Left lung (tissue), 14 donors: ENCODE measurements at places on chromosomes 16 and 17. TPM values are rescaled to one million over a fixed set of nuclear protein-coding genes. Genes with fewer than 3 reads are reported as not detected.

UMOD gene
- polyA plus RNA-seq: 0.35 TPM

WRAP53 gene
- polyA plus RNA-seq: 14.5 TPM

- peak; percentile 95 for DNase-seq
- peak overlapping the region; percentile 33 for H3K27ac ChIP-seq
- H3K27me3 ChIP-seq: peaks cover 19% of the 10 kb centered on the region
- H3K36me3 ChIP-seq: no peaks in the 10 kb centered on the region
- no peak overlapping the region for H3K4me3 ChIP-seq
These were observed 90.6 kb upstream of the CIBAR2 start for GRCh38 chr16:85202631-85203461.

DNA sequence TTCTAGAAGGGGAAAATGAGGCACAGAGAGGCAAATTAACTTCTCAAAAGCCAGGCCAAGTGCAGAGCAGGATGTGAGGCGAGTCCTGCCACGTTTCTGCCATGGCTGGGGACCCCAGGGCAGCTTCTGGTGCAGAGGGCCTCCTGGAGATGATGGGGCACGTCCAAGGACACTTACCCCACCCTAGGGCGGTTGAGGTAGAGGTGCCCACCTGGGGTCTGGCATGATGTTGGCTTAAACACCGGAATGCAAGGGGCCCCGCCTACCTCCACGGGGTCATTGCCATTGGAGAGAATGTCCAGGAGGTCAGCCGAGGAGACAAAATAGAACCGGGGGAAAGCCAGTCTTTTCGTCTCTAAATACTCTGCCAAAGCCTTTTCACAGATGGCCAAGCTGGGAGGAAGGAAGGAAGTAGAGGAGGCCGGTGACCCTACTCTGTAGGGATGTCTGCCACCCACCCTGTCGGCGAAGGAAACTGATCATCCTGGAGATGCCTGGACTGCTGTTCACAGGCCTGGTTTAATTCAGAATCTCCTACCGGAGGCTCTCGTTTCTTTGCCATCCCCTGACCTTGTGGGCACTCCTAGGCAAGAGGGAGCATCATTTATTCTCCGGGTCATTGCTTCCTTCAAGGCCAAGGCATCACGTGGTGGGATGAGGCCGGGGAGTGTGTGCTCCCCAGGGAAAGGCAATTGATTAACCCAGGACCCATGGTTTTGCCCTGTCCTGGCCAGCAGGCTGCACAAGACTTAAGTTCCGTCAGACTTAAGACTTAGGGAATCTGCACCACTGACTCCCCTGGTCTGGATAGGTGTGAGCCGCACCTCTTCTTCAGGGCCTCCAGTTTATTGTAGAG is 70.5 kb downstream of the DNAH17 start:
- no peak overlapping the region for H3K27ac ChIP-seq
- no peaks in the 10 kb centered on the region for H3K27me3 ChIP-seq
- no peaks in the 10 kb centered on the region for H3K4me1 ChIP-seq
- no peaks in the 10 kb centered on the region for H3K36me3 ChIP-seq

ERN2 gene
- polyA plus RNA-seq: 0.16 TPM

GRCh38 chr16:67862623-67863583 is 9.9 kb upstream of the EDC4 start:
- peaks cover 4% of the 10 kb centered on the region for H3K4me1 ChIP-seq
- H3K27me3 ChIP-seq: no peaks in the 10 kb centered on the region
- H3K36me3 ChIP-seq: no peaks in the 10 kb centered on the region

GRCh38 chr17:81428516-81428915 is 33.3 kb downstream of the BAHCC1 start:
- H3K4me3 ChIP-seq: no peak overlapping the region
- no peak for DNase-seq
- no peaks in the 10 kb centered on the region for H3K36me3 ChIP-seq
- no peak overlapping the region for H3K27ac ChIP-seq

GRCh38 chr17:61658183-61658582 is 67.2 kb upstream of the NACA2 start:
- H3K27ac ChIP-seq: no peak overlapping the region
- H3K4me3 ChIP-seq: no peak overlapping the region
- H3K4me1 ChIP-seq: no peaks in the 10 kb centered on the region
- H3K36me3 ChIP-seq: no peaks in the 10 kb centered on the region
- DNase-seq: no peak
- H3K27me3 ChIP-seq: no peaks in the 10 kb centered on the region

DNA sequence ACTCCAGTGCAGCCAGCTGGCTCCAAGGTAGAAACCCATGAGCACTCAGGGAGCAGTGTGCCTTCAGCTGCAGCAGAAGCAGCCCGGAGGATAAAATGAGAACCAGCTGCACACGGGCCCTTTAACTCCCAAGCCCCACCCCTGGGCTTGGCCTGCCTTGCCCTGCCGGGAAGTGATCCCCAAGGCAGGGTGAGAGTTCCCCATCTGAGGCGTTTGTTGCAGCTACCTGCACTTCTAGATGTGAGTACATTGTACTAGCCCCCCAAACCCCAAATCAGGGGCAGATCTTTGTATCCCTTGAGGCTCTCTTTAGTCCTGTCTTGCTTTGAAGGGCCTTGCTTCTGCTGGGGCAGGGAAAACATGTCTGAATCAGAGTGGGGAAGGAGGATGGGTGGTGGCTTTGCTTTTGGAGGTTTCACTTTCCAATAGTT is at the start of gene MVP:
TSS of gene MVP (plus strand) at position 192 of the 431 bp plus-strand sequence. CDS start 10,088 bp downstream, outside the sequence.
- peak within 1 kb of the TSS; percentile 92 for H3K27ac ChIP-seq

GRCh38 chr17:82198092-82198491 is 14.6 kb downstream of the CCDC57 start:
- no peak overlapping the region for H3K27ac ChIP-seq
- peaks cover 7% of the 10 kb centered on the region for H3K4me1 ChIP-seq
- H3K27me3 ChIP-seq: no peaks in the 10 kb centered on the region
- no peak overlapping the region for H3K4me3 ChIP-seq

GRCh38 chr16:75244844-75245758 is 6.3 kb downstream of the BCAR1 start:
- DNase-seq: peak; percentile 90
- H3K36me3 ChIP-seq: peaks cover 22% of the 10 kb centered on the region
- peaks cover 70% of the 10 kb centered on the region for H3K4me1 ChIP-seq
- peaks cover 30% of the 10 kb centered on the region for H3K27me3 ChIP-seq
- no peak overlapping the region for H3K4me3 ChIP-seq
- H3K27ac ChIP-seq: peak overlapping the region; percentile 83

- peak overlapping the region; percentile 93 for H3K27ac ChIP-seq
- H3K36me3 ChIP-seq: no peaks in the 10 kb centered on the region
- peaks cover 21% of the 10 kb centered on the region for H3K4me1 ChIP-seq
- no peak overlapping the region for H3K4me3 ChIP-seq
- peak; percentile 24 for DNase-seq
These were observed 3.5 kb upstream of the UBALD2 start for GRCh38 chr17:76261421-76262215.

DNA sequence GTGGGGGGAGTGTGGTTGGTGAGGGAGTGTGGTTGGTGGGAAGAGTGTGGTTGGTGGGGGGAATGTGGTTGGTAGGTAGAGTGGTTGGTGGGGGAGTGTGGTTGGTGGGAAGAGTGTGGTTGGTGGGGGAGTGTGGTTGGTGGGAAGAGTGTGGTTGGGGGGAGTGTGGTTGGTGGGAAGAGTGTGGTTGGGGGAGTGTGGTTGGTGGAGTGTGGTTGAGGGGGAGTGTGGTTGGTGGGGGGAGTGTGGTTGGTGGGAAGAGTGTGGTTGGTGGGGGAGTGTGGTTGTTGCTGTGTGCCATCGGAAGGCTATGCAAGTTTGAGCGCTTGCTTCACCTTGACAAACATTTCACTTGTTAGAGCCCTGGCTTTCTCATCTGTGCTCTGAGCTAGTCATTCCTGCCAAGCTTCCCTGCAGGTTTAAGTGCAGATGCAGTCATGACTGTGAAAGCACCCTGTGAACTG is 20.1 kb downstream of the MINK1 start:
- H3K36me3 ChIP-seq: no peaks in the 10 kb centered on the region
- H3K27me3 ChIP-seq: no peaks in the 10 kb centered on the region
- no peak overlapping the region for H3K4me3 ChIP-seq
- peaks cover 67% of the 10 kb centered on the region for H3K4me1 ChIP-seq
- no peak overlapping the region for H3K27ac ChIP-seq
- no peak for DNase-seq

SMIM22 gene
- polyA plus RNA-seq: 5.6 TPM

DNA sequence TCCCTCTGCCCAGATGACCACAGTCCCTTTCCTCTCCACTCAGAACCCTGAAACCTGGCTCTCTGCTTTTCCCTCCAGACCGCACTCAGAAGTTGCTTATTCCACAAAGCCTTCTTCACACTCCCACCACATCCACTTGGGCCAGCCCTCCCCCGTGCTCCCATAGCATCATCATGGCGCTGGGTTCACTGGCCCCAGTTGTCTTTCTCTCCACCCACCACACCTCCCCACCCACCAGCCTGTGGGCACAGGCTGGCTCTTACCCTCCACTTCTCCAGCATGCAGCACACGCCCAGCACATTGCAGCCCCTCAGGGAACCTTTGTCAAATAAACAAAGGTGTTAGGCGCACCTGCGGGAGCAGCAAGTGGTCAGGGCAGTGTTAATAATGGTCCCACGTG is 130.0 kb downstream of the KATNIP start:
- H3K4me3 ChIP-seq: no peak overlapping the region
- DNase-seq: no peak

DNA sequence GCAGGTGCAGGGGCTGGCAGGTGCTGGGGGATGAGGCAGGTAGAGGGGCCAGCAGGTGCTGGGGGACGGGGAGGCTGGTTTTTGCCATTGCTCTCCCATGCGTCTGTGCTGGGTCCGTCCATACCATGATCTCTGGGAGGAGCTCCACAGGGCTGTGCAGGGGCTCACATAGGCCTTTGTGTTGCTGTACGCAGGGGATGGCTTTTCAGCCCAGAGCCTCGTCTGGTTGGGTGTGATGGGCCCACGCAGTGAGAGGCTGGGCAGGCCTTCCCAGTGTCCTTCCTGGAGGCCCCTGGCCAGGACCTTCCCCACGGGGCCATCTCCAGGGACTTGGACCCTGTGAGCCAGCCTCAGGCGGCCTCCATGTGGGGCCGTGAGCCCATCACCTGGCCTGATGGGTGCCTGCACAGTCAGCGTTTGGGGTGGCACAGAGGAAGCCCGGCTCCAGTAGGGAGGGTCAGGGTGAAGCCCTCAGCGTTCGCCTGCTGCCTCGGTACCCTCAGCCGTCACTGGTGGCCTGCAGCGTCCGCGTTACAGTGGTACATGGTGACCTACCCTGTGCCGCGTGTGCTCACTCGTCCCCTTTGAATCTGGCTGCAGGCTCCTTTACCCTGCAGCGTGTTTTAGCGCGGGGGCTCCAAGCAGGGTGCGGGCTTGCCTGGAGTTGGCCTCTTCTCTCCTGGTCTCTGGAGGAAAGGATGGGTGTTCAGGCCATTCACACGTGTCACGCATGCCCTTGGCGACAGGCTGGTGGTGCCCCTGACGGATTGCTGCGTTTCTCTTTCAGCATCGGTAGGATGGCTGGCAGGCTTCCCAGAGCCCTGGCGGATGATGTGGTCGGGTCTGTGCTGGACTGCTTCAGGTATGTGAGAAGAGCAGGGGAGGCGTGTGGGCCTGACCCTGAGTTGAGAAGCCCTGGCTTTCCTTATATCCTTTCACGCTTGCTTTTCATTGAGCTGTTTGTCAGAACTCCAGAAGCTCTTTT is 30.6 kb downstream of the ZNF750 start:
- no peak overlapping the region for H3K4me3 ChIP-seq
- H3K27ac ChIP-seq: no peak overlapping the region
- H3K36me3 ChIP-seq: peaks cover 66% of the 10 kb centered on the region
- peak; percentile 71 for DNase-seq

SLC47A1 gene
- 2.0 TPM for polyA plus RNA-seq

DNA sequence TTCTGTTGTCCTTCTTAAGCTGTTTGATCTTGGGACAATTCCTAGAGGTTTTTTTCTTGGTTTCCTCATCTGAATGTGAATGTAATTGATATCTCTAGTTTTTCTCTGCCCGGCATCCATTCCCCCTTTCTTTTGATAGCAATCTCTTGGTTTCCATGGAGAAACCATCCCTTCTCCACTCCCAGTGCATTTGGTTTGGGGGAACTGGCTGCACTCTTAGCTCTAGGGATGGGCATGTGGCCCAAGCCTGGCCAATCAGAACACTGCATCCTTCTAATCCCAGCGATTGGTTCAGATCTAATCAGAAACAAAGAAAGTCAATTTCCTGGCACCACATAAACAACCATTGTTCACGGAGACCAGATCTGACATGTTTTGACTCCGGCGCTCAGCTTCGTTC is 45.1 kb downstream of the IRX3 start:
- no peak for DNase-seq
- no peak overlapping the region for H3K4me3 ChIP-seq
- H3K36me3 ChIP-seq: no peaks in the 10 kb centered on the region

DNA sequence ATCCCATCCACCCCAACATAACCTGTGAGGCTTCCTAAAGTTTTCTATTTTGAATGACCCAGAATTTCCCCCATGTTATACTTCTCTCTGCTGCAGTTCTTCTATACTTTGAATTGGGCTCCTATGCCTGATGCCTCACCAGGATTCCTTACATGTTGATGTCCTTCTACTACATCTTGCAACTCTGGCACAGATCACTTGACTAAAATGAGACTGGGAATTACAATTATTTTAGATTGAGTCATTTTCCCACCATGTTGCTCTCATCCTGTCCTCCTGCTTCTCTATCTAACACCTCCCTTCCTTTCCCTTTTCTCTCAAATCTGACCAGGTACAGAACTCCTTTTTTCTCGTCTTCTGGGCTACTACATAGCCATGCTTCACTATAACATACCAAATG is 314.0 kb upstream of the KCNJ16 start:
- H3K27ac ChIP-seq: no peak overlapping the region
- no peak for DNase-seq
- peaks cover 3% of the 10 kb centered on the region for H3K4me1 ChIP-seq

GRCh38 chr17:4764595-4764994 is 7.1 kb upstream of the TM4SF5 start:
- H3K4me3 ChIP-seq: no peak overlapping the region
- H3K4me1 ChIP-seq: peaks cover 52% of the 10 kb centered on the region
- peak overlapping the region; percentile 89 for H3K27ac ChIP-seq
- no peaks in the 10 kb centered on the region for H3K36me3 ChIP-seq
- DNase-seq: no peak
- no peaks in the 10 kb centered on the region for H3K27me3 ChIP-seq

- DNase-seq: no peak
- no peaks in the 10 kb centered on the region for H3K4me1 ChIP-seq
- H3K27me3 ChIP-seq: no peaks in the 10 kb centered on the region
- no peak overlapping the region for H3K4me3 ChIP-seq
These were observed 52.5 kb downstream of the TMEM114 start for GRCh38 chr16:8537691-8538342.

PRDM7 gene
- 0.45 TPM for polyA plus RNA-seq

- no peaks in the 10 kb centered on the region for H3K4me1 ChIP-seq
- no peak overlapping the region for H3K27ac ChIP-seq
- DNase-seq: no peak
- H3K27me3 ChIP-seq: no peaks in the 10 kb centered on the region
- no peak overlapping the region for H3K4me3 ChIP-seq
These were observed 59.0 kb downstream of the ACSM2A start for GRCh38 chr16:20510323-20510722.

DNA sequence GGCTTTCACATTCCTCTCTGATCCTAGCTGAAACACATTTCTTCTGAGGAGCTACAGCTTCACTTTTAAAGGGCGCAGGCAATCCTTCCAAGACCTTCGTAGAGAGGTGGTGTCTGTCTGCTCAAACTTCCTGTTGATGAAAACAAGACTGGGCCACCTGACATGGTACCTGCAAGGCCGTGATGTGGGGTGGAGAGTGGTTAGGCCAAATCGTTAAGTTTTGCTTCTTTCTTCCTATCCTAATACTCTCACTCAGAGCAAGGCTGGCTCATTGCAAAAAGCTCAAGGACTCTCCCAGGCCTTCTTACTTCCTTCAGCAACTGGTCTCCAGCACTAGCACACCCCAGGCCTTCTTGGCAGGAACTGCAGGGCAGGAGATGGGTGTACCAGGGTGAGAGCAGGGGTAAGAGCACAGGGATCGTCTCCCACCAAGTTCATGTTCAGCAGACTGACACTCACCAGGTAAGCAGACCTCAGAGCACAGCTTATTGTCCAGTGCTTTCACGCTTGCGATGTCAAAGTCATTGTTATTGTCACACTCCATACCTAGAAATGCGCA is 10.9 kb upstream of the FOXJ1 start:
- H3K4me1 ChIP-seq: no peaks in the 10 kb centered on the region
- H3K27me3 ChIP-seq: no peaks in the 10 kb centered on the region
- no peak for DNase-seq
- no peak overlapping the region for H3K27ac ChIP-seq
